NCI-H1694 (cell line): ENCODE measurements at places on chromosomes 7 and 10.

DNA sequence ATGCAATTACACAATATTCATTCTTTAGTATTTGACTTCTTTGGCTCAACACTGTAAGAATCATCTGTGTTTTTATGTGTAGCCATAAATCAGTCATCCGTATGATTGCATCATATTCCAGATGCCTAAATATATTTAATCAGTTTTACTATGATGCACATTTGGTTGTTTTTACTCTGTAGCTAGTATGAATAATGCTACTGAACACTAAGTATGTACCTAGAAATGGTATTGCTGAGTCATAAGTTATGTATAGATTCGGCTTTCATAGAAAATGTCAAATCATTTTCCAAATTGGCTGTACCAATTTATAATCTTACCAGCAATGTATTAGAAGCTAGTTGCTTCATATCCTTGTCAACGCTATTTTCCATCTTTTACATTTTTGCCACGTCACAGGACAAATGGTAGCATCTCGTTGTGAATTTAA, 197.3 kb upstream of the PLXNA4 start:
- peak; percentile 60 for DNase-seq

DNA sequence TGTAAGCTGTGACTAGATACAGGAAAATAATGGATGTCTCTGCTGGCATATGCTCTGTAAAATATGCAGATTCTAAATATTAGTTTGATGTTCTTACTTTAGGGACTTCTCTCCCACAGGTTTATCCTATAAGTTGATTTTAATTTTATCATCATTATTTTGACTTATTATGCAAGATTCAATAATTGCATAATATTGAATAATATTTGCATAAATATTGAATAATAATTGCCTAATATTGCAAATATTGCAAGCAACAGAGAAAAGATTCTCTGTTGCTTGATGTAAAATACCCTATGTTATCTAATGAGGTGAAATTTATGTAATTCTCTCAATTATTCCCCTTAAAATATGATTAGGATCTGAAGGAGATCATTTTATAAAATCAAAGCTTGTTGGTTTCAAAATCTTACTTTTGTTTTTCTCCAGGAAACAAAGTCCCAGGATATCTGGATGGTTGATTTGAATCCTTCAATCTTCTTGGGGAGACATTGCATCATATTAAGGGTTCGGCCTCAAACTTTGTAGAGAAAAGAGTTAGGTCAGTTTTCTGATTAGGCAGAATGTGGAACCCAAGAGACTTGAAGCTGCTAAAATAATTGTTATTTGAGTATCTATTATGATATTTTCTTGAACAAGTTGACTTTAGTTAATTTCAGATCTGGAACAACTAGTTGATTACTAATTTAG, 92.8 kb upstream of the MTPN start:
- no peak for DNase-seq

GRCh38 chr10:8556321-8556720, 501.8 kb downstream of the GATA3 start:
- DNase-seq: no peak

DNA sequence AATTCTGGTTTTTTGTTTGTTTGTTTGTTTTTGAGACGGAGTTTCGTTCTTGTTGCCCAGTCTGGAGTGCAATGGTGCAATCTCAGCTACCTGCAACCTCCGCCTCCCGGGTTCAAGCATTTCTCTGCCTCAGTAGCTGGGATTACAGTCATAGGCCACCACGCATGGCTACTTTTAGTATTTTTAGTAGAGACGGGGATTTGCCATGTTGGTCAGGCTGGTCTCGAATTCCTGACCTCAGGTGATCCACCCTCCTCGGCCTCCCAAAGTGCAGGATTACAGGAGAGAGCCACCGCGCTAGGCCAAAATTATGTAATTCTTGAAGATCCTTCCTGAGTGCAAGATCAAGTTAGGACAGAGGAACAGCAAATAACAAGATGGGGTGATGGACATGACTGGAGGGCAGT, 719 bp downstream of the ZNF33B start:
- no peak for DNase-seq

GRCh38 chr7:84678841-84679240, 484.3 kb upstream of the SEMA3A start:
- DNase-seq: no peak

DNA sequence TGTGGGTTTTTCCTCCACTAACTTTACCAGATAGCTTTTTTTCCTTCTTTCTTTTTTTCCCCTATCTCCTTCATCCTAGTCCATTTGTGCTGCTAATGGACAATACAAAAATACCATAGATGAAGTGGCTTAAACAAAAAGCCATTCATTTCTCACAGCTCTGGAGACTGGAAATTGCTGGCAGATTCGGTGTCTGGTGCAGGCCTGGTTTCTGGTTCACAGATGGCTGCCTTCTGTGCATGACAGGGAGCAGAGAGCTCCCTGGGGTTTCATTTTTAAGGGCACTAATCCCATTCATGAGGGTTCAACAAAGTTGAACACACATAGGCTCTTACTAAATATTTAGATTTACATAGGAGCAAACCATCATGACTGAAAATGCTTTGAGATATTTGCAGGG, 467.4 kb downstream of the TYW1 start:
- DNase-seq: peak; percentile 13

- DNase-seq: no peak
Observed at GRCh38 chr7:3551536-3551935, 250.5 kb downstream of the SDK1 start.

GRCh38 chr7:112523871-112524270, 43.1 kb downstream of the LSMEM1 start:
- DNase-seq: no peak

DNA sequence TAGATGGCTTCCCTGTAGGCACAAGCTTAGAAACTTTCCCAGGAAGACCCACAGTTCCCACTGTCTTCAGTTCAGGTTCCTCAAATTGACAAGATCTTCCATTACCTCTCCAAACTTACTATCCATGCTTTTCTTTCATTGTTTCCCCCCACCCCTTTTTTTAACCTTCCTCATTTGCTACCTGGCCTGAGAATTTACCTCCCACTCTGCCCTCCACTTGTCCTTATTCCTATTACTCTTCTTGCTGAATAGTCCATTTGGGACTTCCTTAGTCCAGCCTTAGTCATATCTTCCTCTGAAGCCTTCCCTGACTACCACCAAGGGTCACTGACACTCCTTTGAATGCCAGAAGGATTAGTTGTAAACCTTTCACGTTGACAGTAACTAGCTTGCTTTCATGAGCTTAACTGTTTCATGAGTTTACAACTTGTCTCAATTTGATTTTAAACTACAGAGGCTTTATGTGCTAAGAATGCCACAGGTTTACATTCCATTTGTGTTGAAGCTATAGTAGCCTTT, 1.2 kb upstream of the CALU start:
- no peak for DNase-seq

DNA sequence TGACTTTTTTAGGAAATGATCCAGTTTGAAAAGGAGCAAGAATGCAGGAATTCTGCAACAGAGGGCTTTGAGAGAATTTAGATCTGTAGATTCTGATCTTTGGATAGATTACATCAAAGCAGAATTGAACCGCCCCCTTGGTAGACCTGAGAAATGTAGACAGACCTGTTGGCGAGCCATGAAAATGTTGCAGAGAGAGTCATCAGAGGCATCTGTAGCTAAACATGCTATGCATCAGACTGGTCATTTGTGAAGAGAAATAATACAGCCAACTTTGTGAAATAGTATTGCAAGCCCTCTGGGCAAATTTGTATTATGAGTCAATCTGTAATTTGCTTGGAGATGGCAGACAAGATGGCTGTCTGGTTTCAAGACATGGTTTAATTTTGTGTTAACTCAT, 4.3 kb upstream of the C1GALT1 start:
- no peak for DNase-seq

- DNase-seq: no peak
Observed at GRCh38 chr7:105350906-105351305, 37.8 kb downstream of the SRPK2 start.

GRCh38 chr7:90843472-90843871, 247.4 kb downstream of the CDK14 start:
- no peak for DNase-seq

DNA sequence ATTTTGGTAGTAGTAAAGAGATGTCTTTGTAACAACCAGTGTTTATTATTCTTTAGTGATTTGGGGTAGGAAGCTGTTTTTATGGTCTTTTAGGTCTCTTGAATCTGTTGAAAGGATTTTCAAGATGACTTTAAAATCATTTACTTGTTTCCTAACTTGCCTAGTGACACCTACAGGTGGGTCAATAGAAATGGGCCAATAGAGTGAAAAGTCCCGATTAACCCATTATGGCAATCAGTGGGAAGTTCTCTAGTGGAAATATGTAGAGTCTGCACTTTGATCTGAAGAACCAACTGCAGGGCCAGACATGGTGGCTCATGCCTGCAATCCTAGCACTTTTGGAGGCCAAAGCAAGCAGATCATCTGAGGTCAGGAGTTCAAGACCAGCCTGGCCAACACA, 374.7 kb upstream of the BMPER start:
- DNase-seq: no peak

- DNase-seq: no peak
Observed at GRCh38 chr10:29702273-29703164, 67.7 kb upstream of the SVIL start.

DNA sequence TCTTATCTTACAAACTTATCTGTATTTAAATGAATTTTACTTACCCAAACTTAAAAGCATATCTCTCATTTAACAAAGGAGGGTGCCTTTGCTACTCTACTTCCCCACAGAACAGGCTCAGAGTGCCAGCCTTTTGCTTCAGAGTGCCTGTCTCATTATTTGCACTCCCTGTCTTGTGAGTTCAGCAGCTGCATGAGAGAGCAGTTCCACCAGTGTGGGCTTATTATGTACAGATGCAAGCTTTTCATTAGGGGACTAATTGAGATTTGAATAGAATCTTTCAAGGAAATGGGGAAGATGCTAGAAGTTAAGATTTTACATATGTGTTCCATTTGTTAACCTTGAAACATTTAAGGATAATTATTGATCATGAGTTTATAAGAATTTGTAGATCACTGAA, 310.2 kb upstream of the LRRN3 start:
- DNase-seq: no peak

DNA sequence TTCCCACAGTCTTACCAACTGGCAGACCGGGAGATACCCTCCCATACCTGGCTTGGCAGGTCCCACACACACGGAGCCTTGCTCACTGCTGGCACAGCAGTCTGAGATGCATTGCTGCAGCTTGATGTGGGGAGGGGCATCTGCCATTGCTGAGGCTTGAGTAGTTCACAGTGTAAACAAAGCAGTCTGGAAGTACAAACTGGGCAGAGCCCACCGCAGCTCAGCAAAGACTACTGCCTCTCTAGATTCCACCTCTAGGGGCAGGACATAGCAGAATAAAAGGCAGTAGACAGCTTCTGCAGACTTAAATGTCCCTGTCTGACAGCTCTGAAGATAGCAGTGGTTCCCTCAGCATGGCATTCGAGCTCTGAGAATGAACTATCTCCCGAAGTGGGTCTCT, 69.6 kb upstream of the RELN start:
- DNase-seq: no peak

DNA sequence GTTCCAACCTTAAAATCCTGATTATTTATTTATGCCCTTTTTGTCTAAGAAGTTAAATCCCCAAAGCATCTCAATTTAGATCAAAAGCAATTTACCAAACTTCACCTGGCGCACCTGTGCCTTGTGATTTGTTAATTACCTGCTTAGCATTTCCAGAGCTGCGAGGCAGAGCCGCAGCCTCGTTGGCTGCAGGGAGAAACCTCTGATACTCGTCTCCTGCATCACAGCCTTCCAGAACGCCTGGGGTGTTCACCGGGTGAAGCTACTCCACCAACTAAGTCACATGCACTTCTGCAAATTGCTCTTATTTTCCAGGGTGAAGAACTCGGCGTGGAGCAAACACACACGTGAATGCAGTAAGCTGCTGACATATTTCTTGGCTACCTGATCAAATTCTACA, 198.1 kb upstream of the RNF32 start:
- no peak for DNase-seq

DNA sequence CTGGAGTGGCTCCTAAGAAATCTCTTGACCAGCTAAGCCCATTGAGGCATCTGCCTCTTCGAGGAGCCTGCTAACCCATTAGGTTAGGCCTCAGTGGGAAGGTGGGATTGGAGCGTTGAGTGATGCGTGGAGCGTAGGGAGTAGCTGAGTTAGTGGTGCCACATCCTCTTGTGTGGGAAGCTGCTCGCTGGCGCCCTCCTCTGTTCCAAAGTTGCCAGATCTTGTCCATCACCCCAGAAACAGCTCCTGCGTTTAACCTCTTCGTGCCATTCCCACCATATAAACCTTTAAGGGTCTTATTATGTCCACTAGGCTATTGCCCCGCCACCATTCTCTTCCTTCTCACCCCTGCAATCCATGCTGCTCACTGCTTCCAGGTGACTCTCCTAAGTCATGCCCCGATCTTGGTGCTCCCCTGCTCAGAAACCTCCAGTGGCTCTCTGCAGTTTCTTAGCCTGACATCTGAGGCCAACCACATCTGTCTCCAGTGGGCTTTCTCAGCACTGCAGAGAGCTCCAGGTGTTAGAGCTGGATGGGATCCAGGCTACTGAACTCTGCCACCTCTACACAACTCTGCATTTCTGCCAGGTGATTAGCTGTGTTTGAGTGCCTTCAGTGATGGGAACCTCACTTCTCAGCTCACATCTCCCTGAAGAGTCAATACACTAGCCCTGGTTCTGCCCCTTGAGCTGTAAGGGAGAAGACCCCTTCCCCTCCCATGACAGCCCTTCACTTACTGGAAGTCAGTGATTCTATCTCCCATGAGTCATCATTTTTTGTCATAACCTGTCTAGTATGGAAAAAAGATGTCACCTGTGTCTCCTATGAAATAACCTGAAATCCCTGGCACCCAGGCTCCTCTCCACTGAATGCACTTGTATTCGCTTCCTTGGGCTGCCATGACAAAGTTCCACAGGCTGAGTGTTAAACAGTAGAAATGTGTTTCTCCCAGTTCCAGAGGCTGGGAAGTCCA, 65.0 kb upstream of the FGFR2 start:
- DNase-seq: no peak

DNA sequence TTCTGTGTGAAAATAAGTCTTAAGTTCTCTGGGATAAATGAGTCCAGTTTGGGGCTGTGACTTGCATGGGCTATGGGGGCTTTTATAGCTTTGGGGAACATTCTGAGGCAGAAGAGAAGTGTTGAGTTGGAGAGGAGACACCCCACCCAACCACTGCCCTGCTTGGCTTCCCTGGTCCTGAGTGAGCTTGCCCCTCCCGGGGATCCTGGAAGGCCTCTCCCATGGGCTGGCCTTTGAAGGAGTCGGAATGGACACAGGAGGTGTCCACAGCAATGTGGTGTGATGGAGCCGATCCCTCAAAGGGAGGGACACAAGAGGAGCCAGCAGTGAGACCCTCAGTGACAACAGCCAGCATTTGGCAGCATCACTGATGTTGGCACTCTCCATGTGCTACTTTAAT, 89.8 kb downstream of the GLRX3 start:
- DNase-seq: no peak

GRCh38 chr10:15842556-15843169, 17.6 kb downstream of the MINDY3 start:
- DNase-seq: no peak

- no peak for DNase-seq
Observed at GRCh38 chr7:40700653-40701421, 566.0 kb downstream of the SUGCT start.
